NCI-H69 (cell line): ENCODE measurements at places on chromosomes 6 and 20.

GRCh38 chr6:161290751-161291150 is 16.9 kb upstream of the AGPAT4 start:
- DNase-seq: no peak

GRCh38 chr6:68506911-68507310 is 128.2 kb upstream of the ADGRB3 start:
- DNase-seq: no peak

GRCh38 chr6:4294636-4295035 is 159.3 kb upstream of the ECI2 start:
- DNase-seq: no peak

DNA sequence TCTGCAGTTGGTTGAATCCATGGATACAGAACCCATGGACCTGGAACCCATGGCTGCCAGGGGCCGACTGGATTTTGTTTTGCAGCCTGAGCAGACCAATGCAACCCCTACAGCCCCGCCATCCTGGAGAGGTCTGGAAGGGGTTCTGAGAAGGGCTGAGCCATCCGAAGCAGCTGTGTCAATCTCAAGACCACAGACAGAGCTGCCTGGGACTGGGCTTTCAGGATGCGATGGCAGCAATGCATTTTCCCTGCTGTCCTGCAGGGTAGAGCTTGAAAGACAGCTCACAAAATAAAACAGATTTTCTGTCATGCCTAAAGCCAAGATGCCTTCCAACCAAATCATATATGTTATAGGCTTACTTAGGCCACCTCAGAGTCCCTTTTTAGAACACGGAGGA is 125.8 kb upstream of the NXT1 start:
- no peak for DNase-seq

DNA sequence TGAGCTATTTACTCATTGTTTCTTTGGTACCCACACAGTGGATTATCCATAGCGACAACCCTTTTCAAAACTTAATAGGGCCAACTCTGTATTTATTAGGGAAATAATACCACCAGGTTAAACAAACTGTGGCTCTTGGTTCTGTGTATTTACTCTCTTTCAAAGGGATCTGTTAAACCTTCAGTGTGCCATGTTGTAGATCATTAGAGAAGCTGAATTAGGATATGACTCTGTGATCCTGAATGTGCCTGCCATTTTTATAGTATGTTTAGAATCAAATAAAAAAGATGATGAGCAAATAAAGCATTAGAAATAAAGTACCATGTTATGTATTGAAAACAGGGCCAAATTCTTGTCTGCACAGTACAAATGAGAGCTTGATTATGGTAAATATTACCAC is 25.0 kb upstream of the SLC35D3 start:
- peak; percentile 33 for DNase-seq

- no peak for DNase-seq
These were observed 57.2 kb downstream of the PRKN start for GRCh38 chr6:162670345-162670744.
